Stimulated activated CD8-positive, alpha-beta memory T cell treated with anti-CD3 and anti-CD28 coated beads, Interleukin-4, amount 100 ng/mL, for 1 hour (primary cell): ENCODE measurements at places on chromosomes 12 and 14.

DNA sequence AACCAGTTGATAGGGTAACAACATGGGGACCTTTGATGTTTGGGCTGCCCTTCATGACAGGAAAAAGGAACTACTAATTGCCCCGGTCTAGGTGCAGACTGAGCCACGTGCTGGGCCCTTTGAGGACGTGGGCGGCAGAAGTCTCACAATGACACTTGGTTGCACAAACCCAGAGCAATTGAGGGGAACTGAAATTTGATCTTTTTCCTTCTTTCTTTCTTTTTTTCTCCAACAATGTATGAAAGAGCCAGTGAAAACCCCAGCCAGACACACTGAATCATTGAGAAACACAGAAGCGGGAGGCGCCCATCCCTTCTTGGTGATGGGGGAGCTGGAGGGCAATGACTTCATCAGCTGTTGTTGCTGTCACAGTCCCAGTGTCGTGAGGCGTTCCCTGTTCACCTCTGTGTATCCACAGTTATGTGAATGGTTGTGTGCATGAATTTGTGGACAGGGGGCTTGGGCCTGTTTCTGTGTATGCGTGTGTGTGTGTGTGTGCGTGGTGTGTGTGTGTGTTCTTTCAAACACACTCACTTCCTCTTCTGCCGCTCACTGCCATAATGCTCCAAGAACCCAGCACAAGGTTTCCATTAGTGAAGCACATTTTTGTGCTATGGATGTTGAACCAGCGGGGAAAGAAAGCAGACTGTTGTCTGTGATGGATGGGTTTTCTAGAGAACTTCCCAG is 137.5 kb upstream of the CCND2 start:
- no peak for DNase-seq

- no peak for DNase-seq
Observed at GRCh38 chr14:27067961-27068360, 470.1 kb upstream of the NOVA1 start.

DNA sequence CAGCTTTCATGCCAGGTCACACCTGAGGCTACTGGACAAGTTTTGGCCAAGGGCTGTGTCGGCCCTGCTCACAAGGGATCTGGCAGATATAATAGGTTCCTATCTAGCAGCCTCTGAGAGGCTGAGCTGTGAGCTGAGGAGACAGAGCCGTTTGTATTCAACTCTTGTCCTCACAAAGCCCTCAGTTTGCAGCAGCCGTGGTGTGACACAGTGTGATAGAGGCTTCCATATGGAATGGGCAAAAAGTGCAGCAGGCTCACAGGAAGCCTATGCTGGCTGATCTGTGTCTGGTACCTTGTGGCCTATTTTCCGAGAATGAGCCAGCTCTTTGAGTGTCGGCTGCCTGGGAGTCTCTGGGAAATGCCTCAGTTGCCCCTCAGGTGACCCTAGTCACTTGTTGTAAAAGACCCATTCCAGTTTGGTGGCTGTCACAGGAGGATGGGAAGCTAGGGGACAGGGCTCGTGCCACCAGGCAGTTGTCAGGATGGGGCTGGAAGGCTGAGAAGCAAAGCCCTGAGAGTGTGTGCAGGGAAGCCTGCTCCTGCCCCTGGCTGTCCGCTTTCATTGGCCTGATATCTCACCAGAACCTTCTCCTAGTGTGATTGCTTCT is 16.1 kb downstream of the VRTN start:
- no peak for DNase-seq

DNA sequence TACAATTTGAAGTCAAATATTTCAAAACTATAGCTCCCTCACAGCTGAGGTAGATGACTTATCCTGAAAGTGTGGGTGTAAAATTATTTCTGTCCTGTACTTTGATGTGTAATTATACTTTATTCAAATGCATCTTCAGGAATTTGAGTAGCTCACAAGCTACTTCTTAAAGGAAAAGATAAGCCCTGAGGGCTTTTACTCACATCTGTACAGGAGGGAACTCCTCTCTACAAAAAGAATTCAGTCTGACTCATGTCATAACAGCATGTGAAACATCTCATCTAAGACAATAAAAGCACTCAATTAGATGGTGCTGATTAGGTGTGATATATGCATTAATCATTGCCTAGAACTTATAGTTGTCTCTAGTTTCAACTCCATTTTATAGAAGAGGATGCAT is 452.0 kb downstream of the PRKD1 start:
- no peak for DNase-seq

- DNase-seq, result no peak
Observed at GRCh38 chr12:90978117-90978770, 23.3 kb upstream of the CCER1 start.

- DNase-seq, result no peak
Observed at GRCh38 chr12:25001311-25001710, 52.4 kb upstream of the BCAT1 start.

DNA sequence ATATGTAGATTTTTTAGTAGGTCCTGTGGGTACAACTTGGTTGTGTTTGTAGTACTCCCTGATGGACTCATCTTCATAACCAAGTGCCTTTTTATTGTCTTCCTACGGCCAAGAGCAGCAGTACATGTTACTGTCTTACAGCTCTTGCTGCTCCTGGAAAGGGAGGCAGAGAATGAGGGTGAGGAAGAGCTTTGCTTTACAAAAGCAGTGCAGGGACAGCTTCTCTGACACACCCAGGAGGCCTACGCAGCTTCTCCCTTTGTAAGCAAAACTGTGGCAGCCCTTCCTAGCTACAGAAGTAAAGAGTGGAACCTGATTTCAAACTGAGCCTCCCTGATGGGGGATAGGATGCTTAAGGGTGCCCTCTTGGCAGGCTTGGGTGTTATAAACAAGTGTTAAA is 18.6 kb downstream of the MYRFL start:
- no peak for DNase-seq

DNA sequence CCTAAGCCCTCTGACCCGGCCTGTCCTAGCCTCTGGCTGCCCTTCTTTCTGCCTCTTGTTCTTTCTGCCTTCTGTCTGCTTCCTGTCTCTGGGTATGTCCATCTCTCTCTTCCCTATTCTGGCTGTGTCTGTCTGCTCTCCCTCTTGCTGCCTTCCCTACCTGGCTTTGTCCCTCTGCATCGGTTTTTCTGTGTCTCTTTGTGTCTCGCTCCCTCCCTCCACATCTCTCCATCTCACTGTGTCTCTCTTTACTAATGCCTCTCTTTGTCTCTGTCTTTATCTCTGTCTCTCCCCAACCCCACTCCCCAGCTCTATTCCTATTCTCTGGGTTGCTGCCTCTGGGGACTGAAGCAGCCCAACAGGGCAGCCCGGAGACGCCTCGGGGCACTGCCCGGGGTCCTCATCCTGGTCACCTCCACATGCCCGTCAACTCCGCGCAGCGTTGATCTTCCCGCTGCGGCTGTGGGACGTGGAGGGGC is 10.1 kb downstream of the SHMT2 start:
- DNase-seq, result no peak

DNA sequence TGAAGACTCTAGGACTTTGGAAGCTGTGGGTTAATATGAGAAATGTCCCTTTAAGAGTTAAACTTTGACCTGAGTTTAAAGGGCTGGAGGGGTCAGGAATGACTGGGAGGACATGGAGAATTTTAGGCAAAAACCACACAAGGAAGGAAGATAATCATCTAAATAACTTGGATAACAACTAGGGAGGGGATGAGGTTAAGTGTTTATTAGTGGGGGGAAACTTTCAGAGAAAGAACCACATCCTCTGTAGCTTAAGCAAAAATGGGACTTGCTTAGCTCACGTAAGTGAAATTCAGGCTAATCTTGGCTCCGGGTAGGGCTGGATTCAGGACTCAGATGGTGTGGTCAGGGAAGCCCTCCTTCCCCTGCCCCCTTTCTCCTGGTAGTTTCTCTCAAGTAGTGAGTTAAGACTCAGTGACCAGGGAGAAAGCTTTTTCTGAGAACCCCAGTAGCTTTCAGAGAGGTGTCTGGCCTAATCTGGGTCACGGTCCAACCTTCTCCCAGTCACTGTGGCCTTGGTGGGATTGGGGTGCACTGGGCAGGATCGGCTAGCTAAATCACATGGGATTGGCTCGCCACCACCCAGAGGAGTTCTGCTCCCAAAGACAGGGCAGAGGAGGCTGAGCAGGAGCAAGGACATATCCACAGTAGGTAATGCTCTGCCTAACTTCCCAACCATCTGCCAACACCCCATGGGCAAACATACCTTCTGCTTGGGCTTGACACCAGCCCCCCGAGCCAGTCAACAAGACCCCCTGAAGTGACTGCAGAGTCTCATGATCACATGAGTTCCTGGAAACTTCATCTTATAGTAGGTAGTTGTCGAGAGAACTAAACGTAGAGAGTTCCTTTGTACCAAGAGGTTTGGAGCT is 52.8 kb downstream of the ARF6 start:
- DNase-seq, result no peak

- no peak for DNase-seq
Observed at GRCh38 chr14:35750202-35750904, 58.7 kb downstream of the RALGAPA1 start.

DNA sequence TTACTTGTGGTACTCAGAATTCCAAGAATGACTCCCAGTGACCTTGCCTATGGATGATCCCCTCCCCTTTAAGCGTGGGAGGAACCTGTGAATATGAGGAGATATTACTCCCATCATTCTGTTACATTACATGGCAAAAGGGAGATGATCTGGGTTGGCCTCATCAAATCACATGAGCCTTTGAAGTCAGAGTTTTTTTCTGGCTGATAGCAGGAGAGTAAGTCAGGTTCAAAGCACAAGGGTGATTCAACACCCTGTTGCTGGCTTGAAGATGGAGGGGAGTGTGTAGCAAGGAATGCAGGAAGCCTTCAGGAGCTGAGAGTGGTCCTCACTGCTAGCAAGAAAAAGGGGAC is 9.1 kb upstream of the MDM2 start:
- DNase-seq, result no peak

GRCh38 chr14:63938198-63939005 is 85.6 kb downstream of the SYNE2 start:
- DNase-seq, result no peak

DNA sequence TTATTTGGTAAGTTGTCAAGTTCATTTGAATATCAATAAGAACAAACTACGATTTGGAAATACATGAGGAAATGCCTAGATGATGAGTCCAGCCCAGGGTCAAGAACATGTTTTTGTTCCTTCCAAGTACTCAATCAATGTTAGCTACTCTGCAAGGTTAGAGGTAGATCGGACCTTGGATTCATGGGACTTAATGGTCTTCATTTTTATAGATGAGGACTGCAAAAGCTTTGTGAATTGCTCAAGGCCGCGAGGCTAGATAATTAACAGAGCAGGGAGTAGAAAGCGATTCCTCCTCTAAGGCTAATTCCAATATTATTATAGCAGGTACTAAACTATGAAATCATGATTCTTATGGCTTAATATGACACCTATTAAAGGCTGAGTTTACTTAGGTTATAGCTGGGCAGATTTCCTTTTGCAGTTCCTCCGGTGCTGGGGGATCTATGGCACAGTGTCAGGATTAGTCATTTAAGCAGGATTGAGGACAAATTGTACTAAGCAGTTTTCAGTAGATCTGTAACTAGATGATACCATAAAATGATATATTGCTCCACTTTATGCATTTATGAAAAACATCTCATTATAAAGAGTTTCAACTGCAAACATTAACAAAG is 19.8 kb downstream of the NR1H4 start:
- DNase-seq, result no peak

DNA sequence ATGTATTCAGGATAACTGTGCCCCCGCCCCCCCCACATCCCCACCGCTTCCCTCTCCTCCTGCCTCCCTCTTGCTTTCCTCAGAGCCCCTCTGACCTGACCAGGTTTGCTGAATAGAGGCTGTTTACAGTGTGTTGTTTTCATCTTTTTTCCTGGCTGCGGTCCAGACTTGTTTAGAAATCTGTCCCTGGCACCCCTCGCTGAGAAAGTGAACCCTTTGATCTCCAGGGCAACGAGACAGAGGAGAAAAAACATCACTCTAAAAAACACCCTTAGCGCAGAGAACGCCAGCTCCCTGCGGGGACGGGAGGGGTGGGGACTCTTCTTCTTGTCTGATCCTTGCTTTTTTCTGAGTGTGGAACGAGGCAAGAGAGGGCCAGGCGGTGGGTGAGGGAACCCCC is 22.5 kb downstream of the SDS start:
- no peak for DNase-seq

DNA sequence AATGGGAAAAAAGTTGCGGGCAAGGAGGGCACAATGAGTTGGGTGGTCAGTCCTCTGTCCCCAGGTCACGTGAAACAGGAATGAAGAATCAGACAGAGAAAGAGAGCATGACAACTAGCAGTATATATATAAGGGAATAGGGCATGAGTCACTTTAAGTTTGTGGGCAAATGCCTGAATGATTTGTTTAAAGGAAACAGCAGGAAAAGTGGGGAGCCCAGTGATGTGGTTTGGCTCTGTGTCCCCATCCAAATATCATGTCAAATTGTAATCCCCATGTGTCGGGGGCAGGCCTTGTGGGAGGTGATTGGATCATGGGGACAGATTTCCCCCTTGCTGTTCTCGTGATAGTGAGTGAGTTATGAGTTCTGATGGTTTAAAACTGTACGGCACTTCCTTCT is 195.3 kb upstream of the IGF1 start:
- DNase-seq, result no peak

DNA sequence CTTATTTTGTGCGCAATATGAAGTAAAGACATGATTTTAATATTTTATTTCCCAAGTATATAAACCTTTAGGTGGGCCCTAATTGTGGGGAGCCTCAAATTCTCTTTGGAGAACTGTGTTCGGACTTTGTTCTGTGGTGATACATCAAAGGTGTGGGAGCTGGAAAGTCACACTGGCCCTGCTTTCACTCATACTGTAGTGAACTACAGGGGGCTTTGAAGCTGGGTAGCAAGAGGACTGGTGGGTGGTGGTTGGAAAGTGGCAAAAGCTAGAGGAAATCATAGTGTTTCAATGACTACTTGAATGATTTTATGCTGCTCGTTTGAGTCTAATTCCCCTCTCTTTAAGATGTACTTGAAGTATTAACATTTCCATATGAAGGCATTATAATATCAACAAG is 13.2 kb downstream of the TTC6 start:
- DNase-seq, result no peak

- DNase-seq, result no peak
Observed at GRCh38 chr12:113039911-113040445, 16.6 kb upstream of the DTX1 start.

DNA sequence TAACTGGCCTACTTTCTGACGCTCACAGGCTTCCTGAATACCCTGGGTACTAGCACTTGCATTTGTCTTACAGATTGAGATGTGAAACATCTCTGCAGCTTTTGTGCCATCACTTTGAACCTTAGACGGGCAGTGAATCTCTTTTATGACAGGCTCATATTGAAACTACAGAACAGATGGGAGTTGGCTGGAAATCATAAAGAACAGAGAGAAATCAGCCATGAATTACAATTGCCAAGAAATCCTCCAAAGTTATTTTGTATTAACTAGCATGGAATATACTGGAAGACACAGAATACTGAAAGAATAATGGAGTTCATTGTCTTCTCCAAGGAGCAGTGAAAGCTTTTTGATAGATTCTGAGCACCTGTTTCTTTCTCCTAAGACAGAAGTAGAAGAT is 32.7 kb downstream of the MYF5 start:
- DNase-seq, result no peak
